ENCODE measurements at places on chromosomes 3 and 15.

GRCh38 chr3:18445401-18446148 is 20.4 kb upstream of the SATB1 start:
- DNase-seq = no peak

DNA sequence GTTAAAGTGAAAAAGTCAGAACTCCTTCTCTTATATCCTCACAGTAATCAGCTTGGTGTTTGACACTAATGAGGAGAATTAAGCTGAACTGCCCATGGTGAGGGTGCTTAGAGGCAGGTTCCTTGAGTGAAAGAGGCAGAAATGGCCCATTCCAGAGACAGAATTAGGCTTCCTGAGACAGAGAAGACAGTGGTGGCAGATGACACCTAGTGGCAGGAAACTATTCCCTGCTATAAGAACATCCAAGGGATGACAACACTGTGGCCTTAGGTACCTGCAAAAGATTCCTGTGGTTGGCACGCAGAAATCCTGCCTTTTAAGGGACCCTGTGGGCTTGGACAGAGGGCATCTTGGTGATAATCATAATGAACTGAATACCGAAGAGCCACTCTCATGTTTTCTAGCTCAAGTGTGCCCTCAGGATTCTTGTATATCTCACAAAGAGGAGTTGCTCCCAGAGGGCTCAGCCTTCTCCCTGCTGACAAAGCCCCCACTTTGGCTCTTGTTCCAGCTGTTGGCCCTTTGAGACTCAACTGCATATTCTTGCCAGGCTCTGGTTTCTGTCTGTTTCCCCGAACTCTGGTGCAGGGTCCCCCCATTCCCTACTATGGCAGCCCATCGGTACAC is 56.0 kb downstream of the KBTBD12 start:
- DNase-seq = no peak

DNA sequence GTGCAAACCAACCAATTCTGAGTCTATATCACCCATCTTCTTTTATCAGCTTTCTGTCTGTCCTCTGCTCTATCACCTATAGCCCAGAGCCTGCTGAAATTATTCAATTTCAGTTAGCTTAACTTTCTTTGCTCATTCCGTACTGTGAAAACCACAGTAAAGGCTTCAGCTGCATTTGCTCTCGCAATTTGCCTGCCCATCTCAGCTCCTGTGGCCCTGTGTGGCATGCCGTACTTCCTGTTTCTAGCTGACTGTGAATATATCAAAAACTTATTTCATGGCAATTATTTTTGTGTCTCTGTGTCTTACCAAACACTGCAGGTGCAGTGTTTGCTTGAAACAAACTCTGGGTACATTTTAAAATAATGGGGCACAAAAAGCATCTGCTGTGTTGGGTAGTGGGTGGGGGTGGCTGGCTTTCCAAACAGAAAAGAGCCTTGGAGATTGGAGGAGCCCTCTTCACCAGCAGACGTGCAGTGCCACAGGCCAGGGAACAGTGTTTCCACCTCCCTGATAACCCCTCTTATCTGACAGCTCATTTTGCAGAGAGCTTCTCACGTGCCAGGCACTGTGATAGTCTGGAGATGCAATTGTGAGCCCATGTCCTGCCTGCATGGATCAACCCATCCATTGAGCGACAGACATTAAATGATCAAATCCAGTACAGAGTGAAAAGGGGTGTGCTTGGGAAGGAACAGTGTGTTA is 45.2 kb downstream of the GASK1A start:
- no peak for DNase-seq

GRCh38 chr3:71265365-71265915 is 318.1 kb downstream of the FOXP1 start:
- DNase-seq = no peak

GRCh38 chr3:46467562-46467961 is 2.9 kb upstream of the LTF start:
- no peak for DNase-seq

- no peak for DNase-seq
Measured at GRCh38 chr15:70024521-70024920, 73.2 kb downstream of the TLE3 start.

DNA sequence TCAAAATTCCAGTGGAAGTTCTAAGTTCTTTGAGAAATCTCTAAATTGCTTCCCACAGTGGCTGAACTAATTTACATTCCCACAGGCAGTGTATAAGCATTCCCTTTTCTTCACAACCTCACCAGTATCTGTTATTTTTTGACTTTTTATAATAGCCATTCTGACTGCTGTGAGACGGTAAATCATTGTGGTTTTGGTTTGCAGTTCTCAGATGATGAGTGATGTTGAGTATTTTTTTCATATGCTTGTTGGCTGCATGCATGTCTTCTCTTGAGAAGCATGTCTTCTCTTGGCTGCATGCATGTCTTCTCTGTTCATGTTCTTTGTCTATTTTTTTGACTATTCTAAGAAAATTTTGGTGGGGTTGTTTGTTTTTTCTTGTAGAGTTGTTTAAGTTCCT is 499.6 kb upstream of the CCDC54 start:
- no peak for DNase-seq

DNA sequence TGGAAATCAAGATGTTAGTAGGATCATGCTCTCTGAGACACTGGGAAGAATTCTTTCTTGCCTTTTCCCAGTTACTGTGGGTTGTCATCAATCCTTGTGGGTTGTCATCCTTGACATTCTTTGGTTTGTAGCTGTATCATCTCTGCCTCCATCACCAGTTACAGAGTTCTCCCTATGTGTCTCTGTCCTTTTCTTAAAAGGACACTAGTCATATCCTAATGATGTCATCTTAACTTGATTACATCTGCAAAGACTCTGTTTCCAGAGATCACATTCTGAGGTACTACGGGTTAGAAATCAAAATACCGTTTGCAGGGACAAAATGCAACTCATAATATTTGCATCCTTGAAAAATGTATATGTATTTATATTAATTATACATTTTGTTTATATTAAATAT is 500.4 kb downstream of the ZBBX start:
- DNase-seq = no peak

DNA sequence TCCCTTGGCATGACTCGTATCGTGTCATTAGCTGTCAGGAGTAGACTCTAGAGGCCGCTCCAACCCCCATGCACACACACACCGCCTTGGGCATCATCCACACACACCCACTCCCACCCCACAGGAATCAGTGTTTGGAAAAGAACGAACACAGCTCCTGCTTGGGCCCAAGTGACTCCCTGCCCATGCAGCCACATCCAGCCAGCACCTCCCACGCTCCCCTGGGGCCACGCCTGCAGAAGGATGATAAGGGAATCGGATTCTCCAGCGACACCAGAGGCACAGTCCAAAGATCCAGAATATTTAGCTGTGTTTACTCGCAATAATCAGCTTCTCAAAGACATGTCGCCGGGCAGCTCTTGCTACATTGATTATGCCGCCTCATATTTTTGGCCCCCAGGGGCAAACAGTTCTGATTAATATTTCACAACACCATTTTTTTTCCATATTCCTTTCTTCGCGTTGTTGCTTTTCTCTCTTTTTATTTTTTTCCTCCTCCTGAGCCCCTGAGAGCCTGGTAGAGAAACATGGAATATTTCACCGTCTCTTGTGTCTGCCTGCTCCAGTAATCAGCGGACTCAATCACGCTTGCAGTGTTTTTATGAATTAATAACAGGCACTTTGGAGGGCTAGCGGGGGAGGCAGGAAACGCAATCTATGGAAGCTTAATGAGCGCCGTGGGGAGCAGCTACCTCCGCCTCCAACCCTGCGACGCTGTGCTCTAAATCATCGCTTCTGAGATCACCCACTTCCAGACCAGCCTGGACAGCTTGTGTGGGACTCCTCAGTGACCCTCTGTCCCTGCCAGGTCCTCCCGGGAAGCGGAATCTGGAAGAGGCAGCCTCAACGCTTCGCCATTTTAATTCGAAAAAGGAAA is 221.4 kb downstream of the TLE3 start:
- no peak for DNase-seq

DNA sequence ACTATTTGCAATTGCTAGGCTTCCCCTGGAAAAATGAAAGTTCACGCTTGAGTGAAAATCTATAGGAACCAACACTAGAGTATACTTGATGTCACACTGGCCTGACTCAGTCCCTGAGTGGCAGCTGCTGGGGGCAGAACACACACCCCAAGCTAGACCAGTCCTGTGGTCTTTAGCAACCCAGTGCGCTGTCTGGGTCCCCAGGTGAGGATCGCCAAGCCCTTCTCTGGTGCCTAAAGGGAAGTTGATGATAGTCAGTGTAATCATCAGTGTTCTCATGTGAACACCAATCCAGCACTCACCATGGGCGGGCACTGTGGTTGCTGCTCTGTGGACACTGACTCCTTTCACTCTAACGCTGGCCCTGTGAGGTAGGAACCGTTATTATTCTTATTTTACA is 11.2 kb downstream of the ALDH1A3 start:
- no peak for DNase-seq

DNA sequence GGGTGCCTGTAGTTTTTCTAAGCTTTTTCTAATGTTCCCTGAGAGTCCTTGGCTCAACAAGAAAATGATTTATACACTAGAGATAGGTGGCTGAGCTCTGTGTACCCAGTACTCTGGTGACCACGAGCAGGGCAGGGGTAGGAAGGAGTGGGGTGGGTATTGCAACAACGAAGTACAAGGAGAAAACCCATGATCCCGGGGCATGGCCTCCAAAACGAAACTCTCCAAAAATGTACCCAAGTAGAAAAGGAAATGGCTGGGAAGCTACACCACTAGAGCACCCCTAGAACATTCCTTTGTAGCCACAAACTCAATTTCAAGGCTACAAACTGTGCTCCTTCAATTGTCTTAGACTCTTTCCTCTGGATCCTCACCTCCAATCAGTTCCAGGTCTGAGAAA is 138.9 kb downstream of the DUT start:
- no peak for DNase-seq

DNA sequence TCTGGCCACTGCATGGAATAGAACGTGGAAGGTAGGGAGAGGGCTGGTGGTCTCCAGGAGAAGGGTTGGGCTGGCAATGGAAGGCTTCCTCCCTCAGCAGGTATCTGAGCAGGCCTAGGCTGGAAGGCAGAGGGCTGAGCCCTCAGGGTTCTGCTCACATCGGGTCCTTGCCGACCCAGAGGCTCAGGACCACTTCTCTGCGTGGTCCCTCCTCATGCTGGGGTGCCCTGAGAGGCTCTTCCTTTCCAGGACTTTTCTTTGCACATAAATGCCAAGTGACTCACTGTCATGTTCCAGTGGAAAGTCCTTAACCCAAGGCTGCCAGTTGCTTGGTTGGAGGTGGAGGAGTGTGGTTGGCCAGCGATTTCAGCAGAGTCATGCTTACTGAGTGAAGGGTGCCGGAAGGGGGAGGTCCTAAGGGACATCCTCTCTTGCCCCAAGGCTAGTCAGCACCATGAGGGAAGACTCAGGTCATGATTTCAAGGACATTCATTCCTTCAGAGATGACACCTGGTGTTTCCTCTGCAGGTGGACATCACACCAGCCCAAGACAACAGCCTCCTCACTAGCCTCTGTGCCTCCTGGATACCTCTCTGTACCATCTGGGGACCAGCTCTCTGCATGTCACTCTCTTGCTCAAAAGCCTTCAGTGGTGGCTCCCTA is 8.2 kb downstream of the SLC6A6 start:
- DNase-seq = no peak

GRCh38 chr3:45647148-45647619 is 42.0 kb upstream of the SACM1L start:
- DNase-seq = no peak

DNA sequence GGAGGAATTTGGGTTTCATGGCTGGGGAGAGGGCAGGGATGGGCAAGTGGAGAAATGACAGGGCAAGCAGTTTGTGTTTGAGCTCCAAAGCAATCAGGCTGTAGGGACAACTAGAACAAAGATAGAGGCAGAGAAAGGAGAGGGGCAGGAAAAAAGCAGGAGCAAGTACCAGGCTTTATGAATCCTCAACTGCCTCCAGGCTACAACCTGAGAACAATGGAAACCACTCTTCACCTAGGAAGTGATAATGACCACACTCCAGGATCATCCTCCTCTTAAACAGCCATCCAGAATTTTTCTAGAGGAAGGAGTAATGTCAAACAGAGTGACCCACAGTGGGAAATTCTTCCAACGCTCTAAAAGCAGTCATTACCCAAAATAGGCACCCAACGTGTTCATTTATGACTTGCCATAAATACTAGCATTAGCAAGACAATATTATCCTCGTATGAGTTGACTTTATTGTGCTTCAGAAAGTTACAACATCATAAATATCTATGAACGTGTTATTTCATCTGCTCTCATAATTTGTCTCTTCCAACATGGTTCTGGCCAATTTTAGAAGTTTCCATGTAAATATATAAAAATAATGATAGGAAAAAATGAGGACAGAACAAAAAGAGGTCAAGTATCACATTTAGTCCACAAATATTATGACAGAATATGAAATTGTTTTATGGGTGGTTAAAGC is 50.5 kb downstream of the TNFAIP8L3 start:
- no peak for DNase-seq

- DNase-seq = no peak
Measured at GRCh38 chr15:37015035-37015434, 85.3 kb downstream of the MEIS2 start.

GRCh38 chr3:51581524-51581923 is 43.0 kb downstream of the RAD54L2 start:
- DNase-seq = no peak

DNA sequence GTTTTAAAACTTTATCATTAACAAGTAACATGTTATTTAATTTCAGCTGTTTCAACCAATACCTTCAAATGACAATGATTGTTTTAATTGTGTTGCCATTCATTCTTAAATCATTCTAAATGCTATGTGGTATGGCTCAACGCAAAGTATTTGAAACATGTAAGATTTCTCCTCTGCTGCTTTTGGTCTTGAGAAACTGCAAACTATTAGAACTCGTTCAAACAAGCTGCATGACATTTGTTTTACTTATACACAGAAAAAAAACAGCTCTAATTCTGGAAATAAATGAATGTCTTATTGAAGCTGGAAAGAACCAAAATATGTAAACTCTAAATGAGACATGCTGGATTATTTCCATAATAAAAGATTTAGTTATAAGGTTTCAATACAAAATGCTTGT is 29.3 kb downstream of the FBN1 start:
- no peak for DNase-seq

- peak; percentile 21 for DNase-seq
Measured at GRCh38 chr3:183178833-183179549, 16.5 kb upstream of the LAMP3 start.

- peak; percentile 9 for DNase-seq
Measured at GRCh38 chr3:119580067-119580760, 922 bp downstream of the ADPRH start.
